ENCODE measurements at places on chromosomes 1 and 21.

DNA sequence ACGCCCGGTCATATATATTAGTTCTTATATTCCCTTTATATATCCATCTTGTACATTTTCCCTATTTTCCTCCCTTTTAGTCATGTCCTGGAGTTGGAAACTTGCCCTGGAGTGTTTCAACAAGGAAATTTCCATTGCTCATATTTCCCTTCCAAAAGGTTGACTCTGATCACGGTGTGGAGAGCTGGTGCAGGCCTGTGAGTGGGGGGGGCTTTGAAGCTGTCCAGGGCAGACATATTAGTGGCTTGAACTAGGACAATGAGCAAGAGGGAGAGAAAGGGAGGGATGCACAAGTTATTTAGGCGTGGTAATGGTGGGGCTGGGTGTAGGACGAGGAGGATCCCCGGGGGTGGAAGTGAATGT lies 30.4 kb upstream of the TMEM61 start:
- no peak for DNase-seq

DNA sequence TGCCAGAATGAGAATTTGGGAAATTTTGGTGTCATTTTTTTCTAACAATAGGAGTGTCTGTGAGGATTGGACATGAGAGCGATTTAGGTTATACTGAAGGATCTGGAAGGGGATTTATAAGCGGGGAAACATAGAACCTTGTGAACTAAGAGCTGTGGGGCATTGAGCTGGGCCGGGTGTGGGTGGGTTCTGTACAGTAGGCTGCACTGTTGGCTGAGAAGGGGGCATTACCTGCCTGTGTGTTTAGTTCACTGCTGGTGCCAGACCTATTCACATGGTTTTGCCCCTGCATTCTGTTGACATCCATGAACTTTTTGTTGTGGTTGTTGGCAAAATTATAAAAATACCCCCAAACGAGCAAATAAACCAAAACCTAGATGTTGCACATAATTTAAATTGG lies 8.8 kb downstream of the PBX1 start:
- DNase-seq, result no peak

- DNase-seq, result no peak
Observed at GRCh38 chr1:23039308-23039826, 20.1 kb downstream of the KDM1A start.

DNA sequence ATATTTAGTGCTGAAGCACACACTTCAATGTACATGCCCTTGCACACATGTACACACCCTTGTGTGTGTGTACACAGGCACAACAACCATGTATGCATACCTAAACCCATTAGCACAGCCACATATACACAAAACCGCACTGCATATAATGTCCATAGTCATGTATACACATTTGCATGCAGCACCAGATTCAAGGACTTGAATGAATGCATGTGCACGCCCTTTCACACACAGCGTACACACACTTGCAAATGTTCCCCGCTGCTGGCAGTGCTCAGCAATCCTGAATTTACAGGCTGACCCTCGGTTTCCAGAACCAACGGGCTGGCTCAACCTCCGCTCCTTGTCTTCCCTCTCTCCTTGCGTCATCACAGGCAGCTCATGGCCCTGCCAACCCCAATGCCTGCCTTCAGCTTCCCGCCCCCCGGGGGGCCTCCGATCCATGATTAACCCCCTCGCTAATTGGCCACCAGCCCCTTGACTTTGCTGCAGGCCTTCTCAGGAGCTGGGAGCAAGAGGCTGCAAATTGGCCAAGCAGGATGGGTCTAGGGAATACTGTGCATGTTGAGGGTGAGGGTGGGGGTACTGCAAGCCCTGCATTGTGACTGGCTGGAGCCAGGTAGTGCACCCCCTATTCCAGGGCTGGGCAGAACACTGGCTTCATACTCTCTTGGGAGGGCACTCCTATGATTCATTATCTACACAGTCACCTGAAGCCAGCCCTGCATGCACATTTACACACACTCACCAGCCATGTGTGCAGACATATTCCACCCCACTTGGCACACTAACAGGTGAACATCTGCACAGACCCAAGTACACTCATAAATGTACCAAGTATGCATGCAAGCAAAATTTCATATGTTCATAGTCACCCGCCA lies 7.9 kb downstream of the GPR3 start:
- peak; percentile 19 for DNase-seq

DNA sequence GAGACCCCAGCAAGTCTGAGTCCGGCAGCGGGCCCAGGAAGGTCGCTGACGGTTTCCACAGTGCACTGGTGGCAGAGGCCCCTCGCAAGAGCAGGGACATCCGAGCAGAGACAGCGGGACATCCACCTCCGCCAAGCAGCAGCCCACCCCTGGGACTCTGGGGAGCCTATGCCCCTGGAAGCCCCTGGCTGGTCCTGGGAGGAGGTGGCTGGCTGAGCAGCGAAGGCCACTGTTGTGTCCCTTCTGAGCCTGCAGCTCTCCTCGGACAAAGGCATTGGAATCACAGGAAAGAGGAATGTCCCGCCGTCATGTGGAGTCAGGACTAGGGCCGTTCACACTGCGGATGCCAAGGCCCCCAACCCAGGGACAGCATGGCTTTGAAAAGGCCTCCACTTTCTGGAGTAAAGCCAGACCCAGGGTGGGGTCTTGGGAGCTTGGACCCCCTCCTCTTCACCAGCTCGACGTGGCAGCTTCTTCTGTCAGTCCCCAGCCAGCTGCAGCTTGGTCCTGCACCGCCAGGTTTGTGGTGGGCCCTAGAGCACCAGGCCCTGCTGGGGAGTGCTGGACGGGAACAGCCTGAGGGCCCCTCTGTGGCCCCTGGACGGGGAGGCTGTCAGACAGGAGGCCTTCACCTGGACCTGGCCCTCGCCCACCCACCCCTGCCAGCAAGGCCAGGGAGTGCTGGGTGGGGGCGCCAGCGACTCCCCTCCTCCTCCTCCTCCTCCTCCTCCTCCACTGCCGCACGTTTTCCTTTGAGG lies 1.4 kb downstream of the MEGF6 start:
- no peak for DNase-seq

DNA sequence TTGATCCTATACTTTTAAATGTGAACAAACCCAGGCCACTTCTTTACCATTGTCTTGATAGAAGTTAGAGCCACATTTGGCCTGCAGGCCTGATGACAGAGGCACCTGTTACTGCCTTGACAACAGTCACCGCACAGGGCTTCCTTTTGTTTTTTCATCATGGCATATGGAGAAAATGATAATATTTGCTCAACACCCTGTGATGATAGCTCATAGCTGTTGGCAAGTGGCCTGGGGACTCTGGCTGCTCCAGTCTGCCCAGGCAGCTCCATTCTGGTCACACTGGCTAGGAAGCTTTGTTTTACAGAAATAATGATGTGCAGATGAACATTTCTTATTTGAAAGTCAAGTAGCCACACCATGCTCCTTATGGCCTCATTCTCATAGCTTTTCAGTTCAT lies 89.6 kb upstream of the GPR88 start:
- DNase-seq, result no peak

GRCh38 chr21:35291034-35291433 lies 241.9 kb upstream of the RUNX1 start:
- no peak for DNase-seq

DNA sequence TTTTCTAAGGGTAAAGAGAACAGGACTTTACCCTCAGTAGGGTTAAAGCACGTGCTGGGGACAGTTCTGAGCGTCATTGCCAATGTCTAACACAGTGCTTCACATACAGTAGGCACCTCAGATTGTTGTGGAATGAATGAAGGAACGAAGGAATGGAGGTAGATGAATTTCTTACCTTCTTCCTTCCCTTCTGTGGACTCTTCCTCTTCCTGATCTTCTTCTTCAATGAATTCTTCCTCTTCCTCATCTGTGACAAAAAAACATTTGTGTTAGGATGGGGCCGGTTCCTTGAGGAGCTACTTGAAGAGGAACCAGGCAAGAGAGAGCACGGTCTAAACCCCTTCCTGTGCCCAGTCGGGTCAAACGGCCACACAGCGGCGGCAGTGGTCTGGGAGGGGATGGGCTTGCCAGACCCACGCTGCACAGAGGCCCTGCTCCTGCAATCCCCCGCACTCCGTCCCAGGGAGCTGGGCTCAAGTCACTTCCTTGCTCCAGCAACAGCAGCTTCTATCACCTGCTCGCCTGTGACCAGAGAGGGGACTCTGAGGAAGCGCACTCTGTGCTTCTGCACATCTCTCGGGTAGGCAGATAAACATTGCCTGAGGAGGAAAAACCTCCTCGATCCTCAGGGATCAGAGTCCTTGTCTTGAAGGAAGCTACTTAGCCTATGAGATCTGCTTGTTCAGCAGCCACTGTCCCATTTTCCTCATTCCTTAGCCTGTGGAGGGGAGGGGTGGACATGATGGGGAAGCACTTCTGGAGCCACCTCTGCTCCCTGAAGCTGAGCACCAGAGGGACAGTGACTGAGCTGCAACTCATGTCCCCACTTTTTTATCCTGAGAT lies 8.0 kb upstream of the SLC30A2 start:
- DNase-seq, result peak; percentile 55

- DNase-seq, result no peak
Observed at GRCh38 chr21:36707763-36708285, 8.9 kb downstream of the SIM2 start.

DNA sequence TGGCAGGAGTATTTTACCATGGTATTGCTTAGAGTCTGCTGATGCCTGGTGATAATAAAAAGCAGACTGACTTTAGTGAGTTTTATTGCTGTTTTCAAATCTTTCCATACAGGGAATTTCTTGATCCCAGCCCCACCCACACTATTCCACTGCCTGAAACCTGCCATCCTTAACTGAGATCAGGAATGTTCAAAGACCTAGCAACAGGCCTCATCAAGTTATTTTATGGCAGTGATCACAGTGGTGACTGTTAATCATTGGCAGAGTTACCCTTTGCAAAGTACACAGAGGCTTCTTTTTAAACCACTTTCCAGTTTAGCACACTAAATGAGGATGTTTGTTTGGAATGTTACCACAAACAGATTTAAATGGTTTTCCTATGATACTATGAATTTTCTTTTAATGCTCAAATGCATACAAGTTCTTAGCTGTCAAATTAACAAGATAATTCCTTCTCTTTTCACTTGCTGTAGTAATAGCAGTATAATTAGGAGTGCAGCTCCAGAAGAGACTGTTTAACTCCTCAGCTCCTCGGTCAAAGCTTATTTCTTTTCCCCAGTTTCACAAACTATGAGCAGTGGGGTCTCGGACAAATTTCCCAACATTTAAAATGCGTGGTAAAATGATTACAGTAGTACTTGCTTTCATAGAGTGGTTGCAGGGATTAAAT lies 69.9 kb upstream of the USP25 start:
- no peak for DNase-seq

DNA sequence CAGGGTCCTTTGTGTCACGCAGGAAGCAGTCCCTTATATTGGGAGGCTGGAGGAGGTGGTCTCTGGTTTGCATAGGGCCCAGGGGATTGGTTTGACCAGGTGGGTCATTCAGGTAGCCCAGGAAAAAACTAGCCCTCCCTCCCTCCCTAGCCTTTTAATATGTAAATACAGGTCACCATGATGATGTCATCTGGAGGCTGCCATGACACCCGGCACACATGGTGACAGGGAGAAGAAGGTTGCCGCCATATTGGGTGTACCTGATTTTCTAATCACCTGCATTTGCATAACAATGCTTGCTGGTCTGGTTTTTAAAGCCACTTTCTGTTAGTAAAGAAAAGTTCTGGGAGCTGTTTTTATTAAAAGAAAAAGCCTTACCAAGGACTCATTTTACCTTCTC lies 791.0 kb upstream of the ADGRL4 start:
- no peak for DNase-seq

GRCh38 chr1:47510282-47510811 lies 72.5 kb downstream of the FOXD2 start:
- no peak for DNase-seq

GRCh38 chr1:247118946-247119446 lies 14.8 kb upstream of the ZNF669 start:
- DNase-seq, result peak; percentile 33

- no peak for DNase-seq
Observed at GRCh38 chr1:205032508-205032907, 10.5 kb upstream of the CNTN2 start.

DNA sequence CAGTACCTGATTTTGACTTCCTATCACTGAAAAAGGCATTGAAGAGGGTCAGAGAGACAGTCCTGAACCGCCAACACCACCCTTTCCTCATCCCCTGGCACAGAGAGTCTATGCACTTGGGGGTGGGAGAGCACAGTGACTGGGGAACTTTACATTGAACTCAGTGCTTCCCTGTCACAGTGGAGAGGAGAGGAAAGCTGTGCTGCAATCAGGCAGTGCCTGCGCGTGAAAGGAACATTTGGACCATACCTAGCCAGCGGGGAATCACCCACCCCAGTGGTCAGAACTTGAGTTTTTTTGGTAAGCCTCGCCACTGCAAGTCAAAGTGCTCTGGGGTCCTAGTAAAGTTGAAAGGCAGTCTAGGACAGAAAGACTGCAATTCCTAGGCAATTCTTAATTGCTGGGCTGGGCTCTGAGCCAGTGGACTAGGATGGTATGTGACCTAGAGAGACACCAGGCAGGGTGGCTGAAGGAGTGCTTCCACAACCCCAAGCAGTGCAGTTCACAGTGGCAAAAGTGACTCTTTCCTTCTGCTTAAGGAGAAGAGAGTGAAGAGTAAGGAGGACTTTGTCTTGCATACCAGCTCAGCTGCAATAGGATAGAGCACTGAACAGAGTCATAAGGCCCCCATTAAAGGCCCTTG lies 9.4 kb upstream of the HENMT1 start:
- no peak for DNase-seq

Data from suppressor macrophage (primary cell).